ENCODE measurements at places on chromosomes 3 and 15.

DNA sequence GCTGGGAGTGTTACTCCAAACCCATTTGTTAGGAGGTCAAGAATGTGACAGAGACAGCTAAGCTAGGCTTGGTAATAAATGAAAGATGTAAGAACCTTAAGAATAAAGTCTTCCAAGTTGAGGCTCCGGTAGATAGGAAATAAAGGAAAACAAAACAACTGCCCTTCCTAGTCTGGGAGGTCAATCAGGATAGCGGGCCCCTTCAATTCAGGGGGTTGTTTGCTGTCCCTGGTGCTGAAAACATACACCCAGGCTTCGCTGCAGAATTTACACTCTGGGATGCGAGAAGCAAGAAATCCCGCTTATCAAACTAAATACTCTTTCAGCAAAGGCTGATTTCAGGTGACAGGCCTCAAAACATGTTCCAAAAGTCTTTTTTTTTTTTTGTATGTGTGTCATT, 393.4 kb downstream of the NTRK3 start:
- DNase-seq = no peak

DNA sequence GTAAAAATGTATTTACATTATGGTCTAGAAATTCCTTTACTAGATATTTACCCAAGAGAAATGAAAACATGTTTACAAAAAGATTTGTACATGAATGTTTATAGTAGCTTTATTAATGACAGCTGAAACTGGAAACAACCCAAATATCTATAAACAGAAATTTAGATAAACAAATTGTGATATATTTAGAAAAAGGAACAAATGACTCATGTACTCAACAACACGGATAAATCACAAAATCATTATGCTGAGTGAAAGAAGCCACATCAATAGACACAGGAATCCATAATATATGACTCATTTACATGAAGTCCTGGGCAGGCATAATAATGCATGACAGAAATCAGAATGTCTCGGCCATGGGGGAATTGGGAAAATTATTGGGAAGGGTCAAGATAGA, 1020.2 kb downstream of the SQOR start:
- DNase-seq = no peak

GRCh38 chr15:64856429-64857145, 14.9 kb downstream of the PLEKHO2 start:
- no peak for DNase-seq

- no peak for DNase-seq
These were observed 408.8 kb upstream of the C2CD4B start for GRCh38 chr15:62573876-62574275.

Measured in stimulated activated CD4-positive, alpha-beta T cell treated with anti-CD3 and anti-CD28 coated beads, TNF-alpha, amount 100 ng/mL, for 4 hours (primary cell).